ENCODE measurements at places on chromosomes 12 and 14.

- DNase-seq = peak; percentile 29
Observed at GRCh38 chr12:67449591-67450052, 180.5 kb downstream of the CAND1 start.

DNA sequence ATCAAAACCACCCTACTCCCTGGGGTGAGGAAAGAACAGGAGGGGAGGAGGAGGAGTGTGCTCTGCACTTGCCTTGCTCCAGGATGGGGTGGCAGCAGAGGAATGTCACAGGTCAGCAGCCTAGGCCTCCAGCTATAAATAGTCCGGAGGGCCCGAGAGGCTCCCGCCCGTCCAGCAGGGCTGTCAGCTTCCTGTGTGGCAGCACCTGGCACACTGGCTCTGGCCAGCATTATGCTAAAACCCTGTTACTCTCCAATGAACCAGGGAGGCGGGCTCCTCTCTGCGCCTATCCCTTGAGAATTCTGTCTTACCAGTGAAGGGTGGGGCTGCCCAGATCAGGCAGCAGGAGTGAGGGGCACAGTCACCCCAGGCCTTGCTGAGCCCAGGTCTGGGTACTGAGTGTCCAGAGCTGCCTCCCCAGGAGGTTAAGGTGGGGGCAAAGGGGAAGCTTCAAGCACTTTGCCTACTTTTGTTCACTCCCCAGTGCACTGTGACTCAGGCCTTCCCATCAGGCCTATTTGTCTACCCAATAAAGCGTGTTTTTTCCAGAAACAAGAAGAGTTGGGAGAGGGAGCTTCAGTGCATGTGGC is 1.2 kb upstream of the COX14 start:
- DNase-seq = peak; percentile 43

- no peak for DNase-seq
Observed at GRCh38 chr14:63243646-63244045, 39.4 kb downstream of the RHOJ start.

DNA sequence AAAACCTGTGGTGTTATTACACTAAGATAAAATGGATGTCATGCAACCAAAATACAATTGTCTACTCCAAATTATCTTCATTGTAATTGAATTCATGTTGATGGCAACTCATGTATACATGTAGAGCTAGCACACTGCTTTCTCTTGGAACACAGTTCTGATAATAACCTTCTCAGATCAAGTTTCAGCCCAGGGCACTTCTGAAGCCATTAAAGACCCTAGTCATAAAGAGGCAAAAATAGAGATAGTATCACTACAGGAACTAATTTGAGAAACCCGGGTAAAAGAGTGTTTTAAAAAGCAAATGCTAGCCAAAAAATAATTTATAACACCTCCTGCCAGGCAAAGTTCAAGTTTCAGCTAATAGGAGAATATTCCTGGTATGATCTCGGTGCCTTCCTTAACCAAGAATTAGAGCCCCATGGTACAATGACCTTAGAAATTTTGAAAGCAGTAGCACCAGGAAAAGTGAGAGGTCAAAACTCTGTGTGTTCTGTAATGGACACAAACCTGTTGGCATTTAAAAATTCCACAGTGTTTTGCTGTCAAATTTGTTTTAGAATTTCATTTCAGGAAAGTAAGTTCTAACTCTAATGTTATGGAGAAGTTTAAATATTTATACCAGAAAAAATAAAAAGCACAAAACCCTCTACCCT is 105.0 kb upstream of the FRMD6 start:
- DNase-seq = no peak

DNA sequence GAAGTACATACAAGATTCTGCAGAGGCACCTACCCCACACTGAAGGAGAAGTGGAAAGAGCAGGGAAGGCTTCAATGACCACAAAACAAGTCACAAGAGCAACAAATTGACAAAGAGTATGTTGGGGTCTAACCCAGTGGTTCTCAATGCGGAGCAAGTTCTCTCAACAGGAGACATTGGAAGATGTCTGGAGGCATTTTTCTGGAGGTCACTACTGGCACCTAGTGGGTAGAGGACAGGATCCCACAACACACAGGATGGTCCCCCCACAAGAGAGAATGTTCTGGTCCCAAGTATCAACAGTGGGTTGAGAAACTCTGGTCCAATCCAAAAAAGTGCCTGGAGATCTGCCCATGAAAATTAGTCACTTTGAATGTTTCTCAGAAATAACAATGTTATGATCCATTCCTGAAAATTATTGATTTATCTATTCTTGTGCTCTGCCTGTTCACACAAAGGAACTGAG is 3.4 kb downstream of the SSH1 start:
- no peak for DNase-seq

- DNase-seq = no peak
Observed at GRCh38 chr12:16350682-16351081, 3.2 kb downstream of the MGST1 start.

GRCh38 chr12:41254004-41254914 is 66.1 kb downstream of the PDZRN4 start:
- no peak for DNase-seq

DNA sequence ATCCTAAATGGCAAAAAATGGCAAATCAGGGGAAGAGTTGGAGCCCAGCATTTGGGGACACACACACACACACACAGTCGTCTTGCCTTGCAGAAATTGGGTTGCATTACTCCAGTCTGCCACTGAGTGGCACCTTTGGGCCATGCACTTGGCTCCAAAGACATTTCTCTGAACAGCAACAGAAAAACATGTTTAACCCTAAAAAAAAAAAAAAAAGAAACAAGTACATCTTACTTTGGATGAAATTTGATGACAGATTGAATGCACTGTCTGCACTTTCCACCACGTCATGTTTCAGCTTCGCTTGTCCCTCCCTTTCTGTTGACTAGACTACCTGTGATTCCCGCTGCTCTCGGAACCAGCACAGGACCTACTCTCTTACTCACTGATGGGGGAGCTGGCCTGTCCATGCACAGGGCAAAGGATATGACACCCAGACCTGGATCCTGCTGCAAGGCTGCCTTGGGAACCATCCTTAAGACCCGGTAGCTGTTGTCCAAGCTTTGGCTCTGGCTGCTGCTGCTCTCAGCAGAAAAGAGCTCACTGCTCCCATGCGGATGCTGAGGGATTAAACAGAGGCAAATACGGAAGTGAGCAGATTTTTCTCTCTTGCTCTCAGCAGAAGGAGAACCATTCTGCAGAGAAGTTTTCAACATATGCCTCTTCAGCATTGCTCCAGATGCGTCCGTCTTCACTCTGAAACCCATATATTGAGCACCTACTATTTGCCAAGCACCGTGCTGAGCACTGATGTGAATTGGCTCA is 376.8 kb downstream of the DPF3 start:
- DNase-seq = peak; percentile 76

DNA sequence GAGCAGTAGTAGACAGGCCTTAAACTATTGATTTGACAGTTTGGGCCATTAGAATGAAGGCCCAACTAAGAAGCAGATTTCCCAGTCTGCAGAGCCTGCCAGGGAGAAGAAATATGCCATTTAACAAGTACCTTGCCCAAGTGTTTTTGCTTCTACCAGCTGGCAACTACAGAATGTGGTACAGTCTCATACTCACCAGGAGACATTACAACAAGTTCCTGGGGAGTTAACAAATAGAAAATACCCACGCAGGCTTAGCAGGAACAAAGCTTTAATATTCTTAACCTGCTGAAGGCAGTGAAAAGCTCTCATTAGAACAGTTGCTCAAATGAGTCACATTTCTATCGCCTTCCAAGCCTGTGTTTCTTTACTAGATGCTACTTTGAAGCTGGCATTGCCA is 241.0 kb downstream of the TMEM117 start:
- no peak for DNase-seq

GRCh38 chr12:79765157-79765556 is 74.4 kb upstream of the PAWR start:
- DNase-seq = no peak

DNA sequence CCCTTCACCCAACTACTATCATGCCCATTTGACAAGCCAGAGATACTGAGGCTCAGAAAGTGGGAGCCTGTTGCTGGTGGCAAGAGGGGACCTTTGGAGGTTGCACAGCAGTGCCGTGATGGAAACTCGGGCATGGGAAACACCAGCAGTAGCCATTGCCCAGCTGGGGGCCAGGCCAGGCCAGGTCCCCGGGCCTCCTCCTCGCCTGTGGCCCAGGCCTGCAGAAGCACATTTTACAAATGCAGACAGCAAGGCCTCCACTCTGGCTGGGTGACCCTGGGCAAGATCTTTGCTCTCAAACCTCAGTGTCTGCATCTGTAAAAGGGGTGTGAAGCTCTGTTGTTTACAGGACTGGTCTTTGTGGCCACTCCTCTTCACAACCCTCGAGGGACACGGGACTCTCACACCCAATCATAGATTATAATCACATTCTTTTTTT is 4.5 kb upstream of the SH2B3 start:
- no peak for DNase-seq

- no peak for DNase-seq
Observed at GRCh38 chr14:35438910-35439713, 34.6 kb upstream of the NFKBIA start.

GRCh38 chr12:65681226-65681625 is 143.1 kb upstream of the HMGA2 start:
- DNase-seq = no peak

GRCh38 chr12:131208425-131208824 is 254.7 kb downstream of the ADGRD1 start:
- DNase-seq = no peak

- DNase-seq = no peak
Observed at GRCh38 chr14:72583316-72584272, 310.3 kb downstream of the DPF3 start.

DNA sequence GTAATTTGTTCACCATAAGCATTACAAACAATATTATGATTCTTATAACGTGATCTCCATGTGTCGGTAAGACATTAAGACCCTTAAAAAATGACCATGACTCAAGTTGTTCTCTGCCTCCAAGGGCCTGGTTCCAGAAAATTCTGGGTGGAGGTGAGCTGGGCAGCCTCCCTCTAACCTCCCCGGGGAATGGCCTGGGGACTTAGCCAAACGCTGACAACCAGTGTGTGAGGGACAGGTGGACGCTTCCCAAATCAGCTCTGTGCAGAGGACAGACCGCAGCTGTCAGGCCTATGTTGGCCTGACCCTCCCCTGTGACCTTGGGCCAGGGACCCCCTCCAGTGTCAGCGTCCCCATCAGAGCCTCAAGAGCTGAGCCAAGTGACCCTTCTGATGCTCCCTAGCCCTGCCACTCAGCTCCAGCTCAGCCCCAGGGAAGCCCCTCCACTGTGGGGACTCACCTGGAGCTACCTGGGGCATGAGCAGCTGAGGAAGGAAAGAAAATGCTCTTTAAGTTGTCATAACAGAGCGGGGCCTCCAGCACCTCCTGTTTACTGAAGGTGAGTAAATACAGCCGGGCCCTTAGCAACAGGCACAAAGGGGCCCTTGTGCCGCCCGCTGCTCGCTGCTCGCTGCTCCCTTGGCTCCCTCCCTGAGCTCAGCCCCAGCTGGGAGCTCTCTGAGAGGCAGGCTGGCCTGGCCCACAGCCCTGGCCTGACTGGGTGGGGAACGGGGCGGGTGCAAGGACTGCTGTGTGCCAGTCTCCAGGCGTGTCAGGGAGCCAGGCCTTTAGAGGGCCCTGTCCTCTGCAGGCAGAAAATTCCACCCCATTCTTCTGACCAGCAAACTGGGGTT is 116.6 kb downstream of the CALM1 start:
- DNase-seq = no peak

DNA sequence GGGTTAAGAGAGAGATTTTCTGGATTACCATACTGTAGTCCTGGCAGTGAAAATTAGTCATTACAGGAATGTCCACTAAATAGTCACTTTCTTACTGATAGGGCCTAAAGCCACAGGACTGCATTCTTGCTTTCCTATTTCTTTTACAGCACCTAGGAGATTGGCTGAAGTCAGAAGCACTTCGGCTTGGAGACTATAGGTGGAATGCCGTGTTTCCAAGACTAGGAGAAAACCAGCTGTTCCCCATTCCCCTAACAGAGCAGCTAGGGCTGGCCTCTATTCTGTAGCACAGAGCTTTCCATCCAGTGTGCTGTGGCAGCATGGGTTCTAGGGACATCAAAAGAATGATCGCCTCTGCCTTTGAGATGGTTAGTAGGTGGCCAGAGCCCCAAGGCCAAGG is 15.1 kb downstream of the PIGH start:
- DNase-seq = no peak

DNA sequence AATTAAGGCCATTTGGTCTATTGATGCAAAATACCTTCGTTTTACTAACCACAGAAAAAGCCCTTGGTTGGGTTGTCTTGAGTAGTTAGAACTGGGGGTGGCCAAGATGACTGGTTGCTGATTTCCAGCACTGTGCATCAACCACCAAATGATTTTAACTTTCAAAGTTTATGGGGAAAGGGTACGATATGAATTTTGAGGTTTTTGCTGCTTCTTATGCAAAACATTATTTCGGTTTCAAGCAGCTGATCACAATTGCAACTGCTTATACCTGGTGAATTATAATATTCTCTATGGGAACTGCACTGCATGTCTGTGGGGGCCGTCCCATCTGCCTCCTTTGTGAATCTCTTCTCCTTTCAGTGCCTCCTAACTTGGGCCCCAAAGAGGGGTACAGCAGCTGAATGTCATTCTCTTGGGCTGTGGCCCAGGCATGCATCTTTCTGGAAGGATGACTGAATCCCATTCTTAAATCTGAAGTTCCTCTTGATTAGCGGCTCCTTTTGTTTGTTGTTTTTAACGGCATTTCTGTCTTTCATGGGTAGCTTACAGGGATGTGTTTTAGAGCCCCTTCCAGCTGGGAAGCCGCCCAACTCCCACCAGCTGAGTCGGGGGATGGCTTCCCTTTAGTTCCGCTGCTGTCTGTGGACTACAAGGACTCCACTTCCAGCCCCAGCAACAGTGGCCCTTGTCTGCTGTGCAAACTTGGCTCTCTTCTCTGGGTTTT is 479.8 kb downstream of the ZFP36L1 start:
- no peak for DNase-seq

- DNase-seq = no peak
Observed at GRCh38 chr12:31572900-31573600, 17.9 kb downstream of the DENND5B start.

DNA sequence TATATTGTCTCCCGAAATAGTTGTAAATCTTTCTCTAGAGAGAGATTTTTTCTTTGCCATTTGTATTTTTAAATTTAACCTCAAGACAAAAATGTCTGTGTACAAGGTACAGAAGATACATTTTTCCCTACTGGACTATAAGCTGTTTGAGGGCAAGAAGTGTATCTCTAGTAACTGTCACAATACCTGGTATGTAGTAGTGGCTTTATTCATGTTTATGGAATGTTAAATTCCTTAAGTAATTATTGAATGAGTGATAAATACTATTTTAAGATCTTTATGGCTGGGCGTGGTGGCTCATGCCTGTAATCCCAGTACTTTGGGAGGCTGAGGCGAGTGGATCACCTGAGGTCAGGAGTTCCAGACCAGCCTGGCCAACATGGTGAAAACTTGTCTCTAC is 24.4 kb upstream of the CDK17 start:
- DNase-seq = no peak

GRCh38 chr12:80641936-80642335 is 65.5 kb upstream of the MYF6 start:
- no peak for DNase-seq

- no peak for DNase-seq
Observed at GRCh38 chr12:112368856-112369255, 13.4 kb downstream of the HECTD4 start.

GRCh38 chr12:48018618-48018995 is 14.3 kb upstream of the COL2A1 start:
- DNase-seq = no peak

Data from activated naive CD8-positive, alpha-beta T cell treated with anti-CD3 and anti-CD28 coated beads, Interleukin-2, amount 10 ng/mL, durations not matched to agents 7 days and 5 days (primary cell).